ENCODE measurements at places on chromosomes 3 and 15. TPM values are rescaled to one million over a fixed set of nuclear protein-coding genes. Genes with fewer than 3 reads are reported as not detected.

SPINK8 gene
- total RNA-seq, result not detected

SPTSSB gene
- 0.31 TPM for total RNA-seq

TMC3 gene
- total RNA-seq, result not detected

GPR62 gene
- 0.10 TPM for total RNA-seq

NOP10 gene
- total RNA-seq, result 112 TPM

PFKFB4 gene
- 11.3 TPM for total RNA-seq

RARRES1 gene
- total RNA-seq, result not detected

ZBTB20 gene
- 38.2 TPM for total RNA-seq

POC1A gene
- 0.21 TPM for total RNA-seq

P3H2 gene
- total RNA-seq, result 0.84 TPM

RETNLB gene
- not detected for total RNA-seq

CP gene
- 0.21 TPM for total RNA-seq

C3orf49 gene
- total RNA-seq, result not detected

CSNK1G1 gene
- 16.1 TPM for total RNA-seq

GOLGA8S gene
- 0.10 TPM for total RNA-seq

FETUB gene
- total RNA-seq, result not detected

TRAT1 gene
- 147 TPM for total RNA-seq

ASB14 gene
- total RNA-seq, result 0.10 TPM

CCK gene
- total RNA-seq, result not detected

Measured in mononuclear cell (primary cell).